Natural killer cell (primary cell): ENCODE measurements at places on chromosomes 1 and 21.

DNA sequence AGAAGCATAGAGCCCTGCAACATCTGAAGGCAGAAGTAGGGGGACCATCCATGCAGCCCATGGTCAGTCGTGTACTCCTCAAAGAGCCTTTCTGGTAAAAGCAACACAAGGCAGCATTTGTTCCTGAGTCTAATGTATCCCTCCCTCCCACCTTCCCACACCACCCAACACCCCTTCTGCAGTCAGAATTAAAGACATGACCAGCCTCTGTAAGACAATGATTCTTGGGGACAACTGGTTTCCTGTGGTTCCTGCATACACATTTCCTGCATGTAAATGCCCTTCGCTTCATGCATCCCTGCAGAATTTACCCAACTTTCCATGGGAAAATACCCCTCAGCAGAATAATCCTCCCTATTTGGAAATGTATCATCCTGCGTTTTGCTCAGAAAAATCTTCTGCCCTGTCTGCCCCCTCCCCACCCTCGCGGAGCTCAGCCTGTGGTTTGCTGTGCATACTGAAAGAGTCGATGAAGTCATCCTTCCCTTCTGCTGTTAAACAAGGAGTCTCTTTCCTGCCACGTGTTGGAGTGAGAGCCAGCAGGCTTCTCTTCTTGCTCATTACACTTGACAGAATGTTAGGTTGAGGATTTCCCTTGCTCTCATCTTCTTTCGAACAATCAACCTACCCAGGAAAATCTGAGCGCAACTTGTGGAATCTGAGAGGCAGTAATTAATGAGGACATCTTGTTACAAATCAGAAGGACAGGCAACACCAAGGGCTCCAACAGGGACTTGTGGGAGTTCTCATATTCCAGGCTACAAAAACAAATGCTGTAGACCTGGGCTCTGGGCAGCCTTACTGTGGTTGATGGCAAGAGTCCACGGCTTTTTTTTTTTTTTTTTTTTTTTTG, 4.7 kb downstream of the TNN start:
- DNase-seq: peak; percentile 7

GRCh38 chr1:34984435-34984792, 733 bp downstream of the TMEM35B start:
- DNase-seq: peak; percentile 37

DNA sequence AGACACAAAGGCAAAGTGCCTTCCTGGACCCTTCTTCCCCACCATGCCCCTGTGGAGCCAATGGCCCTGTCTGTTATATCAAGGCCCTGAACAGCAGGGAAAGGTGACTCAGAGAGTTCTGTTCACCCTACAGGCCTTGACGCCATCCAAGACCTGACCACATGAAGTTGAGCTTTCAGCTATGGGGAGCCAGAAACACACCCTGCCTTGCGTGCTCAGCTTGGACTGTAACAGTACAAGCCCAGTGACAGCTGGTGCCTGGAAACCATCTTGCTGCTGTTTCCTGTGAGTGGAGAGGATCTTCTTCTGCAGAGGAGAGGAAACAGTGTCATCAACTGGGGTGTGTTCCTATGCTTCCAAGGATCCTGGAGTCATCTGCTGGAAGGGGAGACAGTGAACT, 165.0 kb upstream of the IRF2BP2 start:
- DNase-seq: peak; percentile 23

GRCh38 chr1:14262637-14263036, 335.8 kb upstream of the KAZN start:
- DNase-seq: no peak

DNA sequence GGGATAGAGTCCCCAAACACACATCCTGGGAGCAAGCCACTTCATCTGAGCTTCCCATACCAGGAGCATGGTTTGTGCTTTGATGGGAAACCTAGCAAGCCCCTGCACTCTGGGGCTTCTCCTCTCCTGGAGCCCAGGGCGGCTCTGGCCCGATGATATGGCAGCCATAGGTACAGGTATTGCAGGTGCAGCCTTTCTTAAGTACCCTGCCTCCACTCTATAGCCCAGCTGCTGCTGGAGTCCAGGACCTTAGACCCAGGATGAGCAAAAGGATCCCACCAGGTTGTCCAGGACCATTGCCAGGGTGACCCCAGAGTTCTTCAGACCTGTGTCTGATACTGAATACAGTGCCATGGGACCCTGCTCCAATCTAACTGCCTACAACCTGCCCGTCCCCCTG, 4.2 kb downstream of the C1orf226 start:
- no peak for DNase-seq

- no peak for DNase-seq
Observed at GRCh38 chr1:41609166-41609883, 124.8 kb upstream of the EDN2 start.

- no peak for DNase-seq
Observed at GRCh38 chr1:58999676-59000075, 215.8 kb upstream of the JUN start.

- DNase-seq: no peak
Observed at GRCh38 chr1:158179301-158180041, 1.2 kb upstream of the CD1D start.

DNA sequence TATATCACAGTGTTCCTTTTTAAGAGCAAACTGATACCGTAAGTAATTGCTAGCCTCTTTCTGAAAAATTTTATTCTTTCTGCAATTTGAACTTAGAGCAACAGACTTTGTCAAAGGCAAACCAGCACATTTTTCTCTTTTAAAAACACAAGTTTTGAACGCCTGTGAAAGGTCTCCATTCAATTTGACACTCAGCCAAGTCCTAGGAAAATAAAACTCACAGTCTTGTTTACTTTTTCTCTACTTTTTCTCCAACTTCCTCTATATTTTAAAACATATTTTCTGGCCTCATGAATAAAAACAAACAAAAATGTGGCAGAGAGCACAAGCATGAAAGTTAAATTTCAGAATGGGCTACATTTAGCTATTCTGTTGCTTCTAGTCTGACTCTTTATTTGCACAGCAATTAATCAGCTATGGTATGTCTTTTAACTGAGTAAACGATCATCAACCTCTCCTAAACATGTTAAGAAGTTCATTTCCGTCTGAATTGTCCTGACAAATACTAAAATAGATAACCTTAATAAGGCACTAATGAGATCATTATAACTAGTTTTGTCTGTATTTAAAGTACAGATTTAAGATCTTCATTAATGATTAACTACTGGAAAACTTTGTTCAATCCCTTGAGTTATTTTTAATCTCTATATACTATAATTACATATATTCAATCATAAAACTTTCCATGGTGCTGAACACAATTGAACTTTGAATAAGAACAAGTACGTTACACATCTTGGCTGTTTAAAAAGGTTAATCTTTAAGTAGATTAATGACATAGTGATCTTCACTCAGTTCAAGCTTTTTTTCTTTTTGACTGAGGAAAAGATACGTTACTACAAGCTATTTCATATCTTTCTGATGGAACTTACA, 550.6 kb downstream of the PTBP2 start:
- DNase-seq: no peak

DNA sequence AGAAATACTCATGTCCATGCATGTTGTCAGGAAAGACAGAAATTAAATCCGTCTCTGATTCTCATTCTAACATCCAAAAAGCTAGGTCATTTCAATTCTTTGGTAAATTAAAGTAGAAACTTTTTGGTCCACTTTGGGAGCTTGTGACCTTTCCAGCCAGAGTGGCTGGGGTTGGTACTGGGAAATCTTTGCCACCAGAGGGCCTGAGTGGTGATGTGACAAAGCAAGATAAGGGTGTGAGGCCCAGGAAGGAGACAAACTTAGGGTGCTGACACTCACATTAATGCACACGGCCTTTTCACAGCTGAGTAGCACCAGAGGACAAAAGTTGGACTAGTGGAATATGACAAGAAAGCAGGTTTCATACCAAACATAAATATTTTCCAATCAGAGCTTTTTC, 144.3 kb downstream of the DNM3 start:
- DNase-seq: no peak

- DNase-seq: no peak
Observed at GRCh38 chr1:200794506-200795065, 55.9 kb downstream of the CAMSAP2 start.

- DNase-seq: no peak
Observed at GRCh38 chr1:3217181-3217641, 148.2 kb downstream of the PRDM16 start.

DNA sequence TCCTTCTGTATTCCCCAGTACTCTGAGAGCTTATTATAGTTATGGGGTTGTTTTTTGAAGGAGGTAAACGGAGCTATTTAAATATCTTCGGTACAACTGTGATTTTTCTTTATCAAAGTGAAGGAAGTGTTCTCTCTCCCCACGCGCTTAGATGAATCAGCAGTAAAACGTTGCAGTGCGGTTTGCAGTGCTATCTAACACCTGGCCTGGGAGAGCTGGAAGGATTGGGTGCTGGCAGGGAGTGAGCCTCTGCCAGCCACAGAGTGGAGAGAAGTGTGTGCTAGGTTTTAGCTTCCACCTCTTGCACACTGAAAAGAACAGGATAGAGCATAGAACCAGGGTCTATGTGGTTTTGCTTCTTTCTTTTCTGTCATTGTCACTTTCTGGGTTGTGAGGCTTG, 165.9 kb downstream of the SDCCAG8 start:
- peak; percentile 28 for DNase-seq

- DNase-seq: no peak
Observed at GRCh38 chr1:117036018-117036461, 24.1 kb upstream of the TTF2 start.

DNA sequence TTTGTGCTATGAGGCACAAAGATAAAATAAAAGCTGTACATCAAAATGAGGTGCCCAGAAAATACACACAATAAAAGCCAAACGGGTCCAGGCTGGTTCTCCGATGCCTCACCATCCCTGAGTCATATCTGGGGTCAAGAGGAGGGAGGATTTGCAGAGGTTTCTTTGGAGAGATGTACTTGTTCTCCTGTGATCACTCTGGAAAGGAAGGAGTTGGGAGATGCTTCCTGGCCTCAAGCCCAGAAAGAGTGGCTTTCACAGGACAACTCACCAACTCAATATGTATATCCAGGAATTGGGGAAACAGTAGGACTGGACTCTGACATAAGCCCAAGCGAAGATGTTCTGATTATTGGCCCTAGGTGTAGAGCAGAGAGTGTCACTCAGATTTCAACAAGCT, 51.9 kb downstream of the DIPK1A start:
- DNase-seq: no peak

DNA sequence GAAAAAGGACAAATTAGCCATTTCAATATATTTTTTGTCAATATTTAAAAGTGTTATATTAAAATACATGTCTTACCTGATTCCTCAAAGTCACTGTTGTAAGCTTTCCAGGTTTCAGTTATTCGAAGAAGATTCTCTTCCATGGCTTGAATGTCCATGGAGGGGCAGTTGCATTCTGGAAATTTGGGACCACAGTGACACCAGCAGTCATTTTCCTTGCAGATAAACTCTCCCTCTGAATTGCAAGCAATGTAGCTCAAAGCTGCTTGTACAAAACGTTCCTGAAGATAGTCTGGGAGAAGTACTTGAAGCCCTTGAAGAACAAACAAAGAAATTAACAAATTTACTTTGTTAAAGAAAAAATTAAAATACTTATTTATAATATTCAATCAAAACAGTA, 251.7 kb downstream of the BRINP3 start:
- DNase-seq: no peak

DNA sequence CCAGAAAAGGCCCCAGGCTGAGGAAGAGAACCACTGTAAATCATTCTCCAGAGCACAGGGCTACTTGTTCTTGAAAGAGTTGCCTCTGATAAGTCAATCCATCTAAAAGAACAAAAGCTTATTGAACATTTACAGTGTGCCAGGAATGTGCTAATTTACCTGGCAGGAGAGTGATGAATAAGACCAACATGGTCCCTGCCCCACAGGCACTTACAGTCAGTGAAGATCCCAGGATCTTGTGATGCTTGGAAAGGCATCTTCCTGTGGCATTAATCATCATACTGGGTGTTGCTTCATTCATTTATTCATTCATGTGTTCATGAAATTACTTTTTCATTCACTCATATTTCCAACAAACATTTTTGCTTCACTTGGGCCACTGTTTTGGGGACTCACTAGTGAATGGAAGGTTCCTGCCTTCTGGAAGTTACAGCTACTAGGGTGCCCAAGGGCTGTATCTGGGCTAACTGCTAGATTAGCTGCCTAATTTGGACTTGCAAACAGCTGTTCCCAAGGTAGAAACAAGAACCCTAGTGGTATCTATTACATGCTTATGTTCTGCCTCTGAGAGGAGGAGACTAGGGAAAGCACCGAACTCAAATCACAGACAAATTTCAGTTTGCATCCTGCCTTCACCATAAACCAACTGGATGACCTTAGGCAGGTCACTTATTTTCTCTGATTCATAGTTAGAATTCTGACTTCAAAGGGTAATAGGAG, 133.5 kb downstream of the CLIC6 start:
- DNase-seq: no peak

GRCh38 chr1:205636732-205637131, 4.9 kb upstream of the ELK4 start:
- DNase-seq: no peak

DNA sequence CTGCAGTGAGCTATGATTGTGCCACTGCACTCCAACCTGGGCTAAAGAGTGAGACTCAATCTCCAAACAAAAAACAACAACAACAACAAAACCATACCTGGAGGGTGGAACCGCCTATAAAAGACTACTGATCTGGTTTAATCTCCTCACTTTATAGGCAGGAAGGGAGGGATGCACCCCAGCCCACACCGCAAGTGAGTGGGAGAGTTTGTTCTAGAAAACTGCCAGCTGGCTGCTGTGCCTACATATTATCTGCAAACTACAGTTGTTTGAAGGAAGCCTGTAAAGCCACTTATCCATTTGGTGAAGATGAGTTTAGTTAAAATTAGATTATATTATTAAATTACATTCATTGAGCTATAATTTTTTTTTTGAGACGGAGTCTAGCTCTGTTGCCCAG, 9.1 kb upstream of the SRSF10 start:
- no peak for DNase-seq

- DNase-seq: no peak
Observed at GRCh38 chr1:64915381-64916274, 50.7 kb downstream of the JAK1 start.
